ENCODE measurements at places on chromosomes 1 and 21.

GRCh38 chr1:170660871-170661645, 2.9 kb upstream of the PRRX1 start:
- DNase-seq: no peak

GRCh38 chr1:202698276-202698675, 12.0 kb downstream of the SYT2 start:
- no peak for DNase-seq

GRCh38 chr1:41775956-41776585, 142.7 kb downstream of the HIVEP3 start:
- no peak for DNase-seq

DNA sequence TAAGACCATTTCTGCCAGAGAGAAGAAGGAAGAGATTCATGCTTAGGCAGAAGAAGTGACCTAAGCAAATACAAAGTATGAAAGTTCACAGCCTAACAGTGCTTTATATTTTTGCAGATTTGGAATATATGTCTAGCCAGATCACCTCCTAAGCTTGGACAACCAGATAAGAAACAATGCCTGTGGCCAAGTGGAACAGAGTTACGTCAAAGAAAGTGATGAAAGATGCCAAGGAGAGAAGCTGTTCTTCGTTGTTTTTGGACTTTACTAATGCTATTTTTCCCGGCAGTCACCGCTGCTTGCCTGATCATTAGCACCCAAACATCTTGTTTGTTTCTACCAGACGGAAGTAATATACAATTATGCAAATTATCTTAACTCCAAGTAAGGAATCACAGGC, 489.2 kb upstream of the C1orf87 start:
- DNase-seq: no peak

DNA sequence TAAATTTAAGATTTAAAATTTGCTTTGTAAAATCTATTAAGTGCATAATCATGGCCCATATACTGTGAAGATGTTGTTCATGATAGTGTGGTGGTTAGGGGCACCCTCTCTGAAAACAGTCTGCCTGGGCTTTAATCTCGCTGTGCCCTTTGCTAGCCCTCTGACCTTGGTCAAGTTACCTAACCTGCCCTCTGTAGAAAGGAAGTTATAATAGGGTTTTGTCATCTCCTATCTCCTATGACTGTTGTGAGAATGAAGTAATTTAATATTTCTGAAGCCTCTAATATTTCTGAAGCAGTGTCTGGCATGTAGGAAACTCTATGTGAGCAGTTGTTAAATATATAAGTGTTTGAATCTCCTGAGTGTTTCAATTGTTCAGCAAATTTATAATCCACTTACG, 116.6 kb upstream of the IVNS1ABP start:
- no peak for DNase-seq

DNA sequence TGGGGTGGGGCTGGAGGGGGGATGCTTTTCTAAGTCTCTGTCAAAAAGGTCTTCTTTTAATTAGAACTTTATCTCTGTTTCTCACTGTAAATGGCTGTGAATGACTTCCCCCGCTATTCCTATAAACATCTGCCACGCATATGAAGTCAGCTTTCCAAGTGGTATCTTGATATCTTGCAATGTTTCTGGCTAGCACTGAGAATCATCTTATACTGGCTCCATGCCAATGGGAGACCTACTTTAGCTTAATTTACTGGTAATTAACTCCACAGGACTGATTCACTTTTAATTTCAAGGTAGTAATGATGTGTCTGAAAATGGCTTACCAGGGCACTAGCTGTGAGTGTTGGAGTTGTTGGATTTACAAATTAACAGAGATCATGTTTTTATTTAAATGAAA, 4.3 kb downstream of the GPR88 start:
- no peak for DNase-seq

All from DMS79 (cell line).